GM10248 (cell line): ENCODE measurements at places on chromosomes 7 and 10.

GRCh38 chr7:44145479-44145968 lies 4.4 kb upstream of the MYL7 start:
- DNase-seq = no peak

GRCh38 chr10:102419269-102420180 lies 940 bp upstream of the PSD start:
- DNase-seq = peak; percentile 80

DNA sequence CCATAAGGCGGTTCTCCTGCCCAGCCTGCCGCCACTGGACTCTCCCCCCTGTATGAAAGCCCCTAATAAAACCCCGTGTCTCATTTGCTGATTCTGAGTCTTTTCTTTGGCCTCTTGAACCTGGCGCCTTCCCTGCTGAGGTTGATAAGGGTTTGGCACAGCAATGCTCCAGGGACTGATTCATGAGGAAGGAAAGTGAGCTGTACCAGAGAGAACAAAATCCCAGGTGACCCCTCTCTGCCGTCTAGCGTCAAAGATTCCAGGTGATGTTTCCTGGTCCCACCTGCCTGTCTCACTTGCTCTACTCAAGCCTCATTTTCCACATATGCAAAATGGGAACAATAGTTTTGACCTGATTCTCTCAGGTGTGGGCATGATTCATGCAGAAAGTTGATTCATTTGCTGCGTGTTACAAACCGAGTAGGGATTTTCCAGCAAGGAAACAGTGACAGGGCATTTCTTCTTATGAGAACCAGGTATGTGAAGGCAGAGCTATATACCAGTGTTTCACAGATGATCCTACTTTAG lies 730.6 kb upstream of the IGFBP3 start:
- no peak for DNase-seq

- no peak for DNase-seq
Observed at GRCh38 chr7:139866047-139866837, 37.2 kb downstream of the TBXAS1 start.

- DNase-seq = peak; percentile 35
Observed at GRCh38 chr7:41205600-41205999, 497.3 kb downstream of the INHBA start.

- DNase-seq = peak; percentile 15
Observed at GRCh38 chr7:45978010-45978681, 57.1 kb upstream of the IGFBP3 start.

GRCh38 chr7:93890464-93891068 lies at the start of gene TFPI2:
TFPI2 (minus strand) TSS chr7:93890753; CDS start chr7:93890678, 75 bp downstream.
- peak; percentile 42 for DNase-seq

GRCh38 chr10:35813219-35813618 lies 171.1 kb upstream of the FZD8 start:
- no peak for DNase-seq

GRCh38 chr7:132436121-132436520 lies 140.1 kb downstream of the PLXNA4 start:
- no peak for DNase-seq

GRCh38 chr10:86642021-86642420 lies 12.3 kb upstream of the OPN4 start:
- no peak for DNase-seq

GRCh38 chr7:139118234-139118804 lies 8.8 kb upstream of the ZC3HAV1 start:
- peak; percentile 51 for DNase-seq

DNA sequence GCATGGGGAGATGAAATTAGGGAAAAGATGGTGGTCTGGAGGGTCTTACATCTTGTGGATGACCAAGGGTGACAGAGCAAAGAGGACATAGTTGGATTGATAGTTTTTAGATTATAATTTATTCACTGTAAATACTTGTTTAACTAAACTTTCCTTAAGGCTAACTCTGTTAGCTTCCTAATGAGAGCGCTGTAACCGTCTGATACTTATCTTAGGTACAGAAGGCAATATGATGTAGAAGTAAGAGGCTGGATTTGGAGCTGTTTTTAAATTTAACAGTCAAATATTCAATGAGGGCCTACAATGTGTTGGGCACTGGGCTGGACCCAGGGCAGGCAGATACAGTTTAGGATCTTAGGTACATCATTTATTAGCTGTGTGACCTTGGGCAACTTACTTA lies 36.0 kb downstream of the PRKAR2B start:
- DNase-seq = no peak

DNA sequence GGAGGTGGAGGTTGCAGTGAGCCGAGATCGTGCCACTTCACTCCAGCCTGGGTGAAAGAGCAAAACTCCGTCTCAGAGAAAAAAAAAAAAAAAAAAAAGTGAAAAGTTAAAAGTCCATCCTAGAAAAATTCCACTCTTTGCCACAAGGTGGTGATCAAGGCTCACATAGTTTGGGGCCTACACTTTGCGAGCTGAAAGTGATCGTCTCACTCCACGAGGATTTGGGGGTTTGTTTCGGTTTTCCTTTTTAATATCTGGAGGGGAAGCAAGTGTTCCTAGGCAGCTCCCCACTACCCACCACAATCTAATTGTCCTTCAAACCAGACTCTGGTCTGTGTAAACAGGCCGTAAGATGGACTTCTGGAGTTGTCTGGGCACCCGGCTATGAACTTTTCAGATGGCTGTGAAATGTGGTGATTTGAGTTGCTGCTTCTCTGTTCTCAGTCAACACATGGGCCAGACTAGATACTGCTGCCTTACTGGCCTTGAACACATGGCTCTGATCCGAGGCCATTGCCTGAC lies 27.1 kb downstream of the PRLHR start:
- DNase-seq = peak; percentile 65

DNA sequence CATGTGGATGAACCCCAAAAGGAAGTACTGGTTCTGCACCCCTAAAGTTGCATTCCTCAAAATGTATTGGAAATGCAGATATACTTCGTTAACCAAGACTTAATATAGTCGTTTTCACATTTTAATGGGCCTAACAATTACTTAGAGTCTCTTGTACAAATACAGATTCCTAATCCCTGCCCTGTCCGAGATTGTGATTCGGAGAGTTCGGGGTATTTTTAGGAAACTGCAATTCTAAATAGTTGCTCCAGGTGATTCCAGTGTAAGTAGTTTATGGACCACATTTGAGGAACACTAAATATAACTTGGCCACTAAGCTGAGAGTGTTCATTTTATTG lies 830 bp downstream of the TRUB1 start:
- DNase-seq = no peak

- peak; percentile 43 for DNase-seq
Observed at GRCh38 chr10:31083765-31084184, 52.1 kb upstream of the ZNF438 start.

GRCh38 chr10:126423732-126424491 lies 35.6 kb upstream of the ADAM12 start:
- no peak for DNase-seq

GRCh38 chr7:47502240-47502877 lies 79.6 kb downstream of the TNS3 start:
- no peak for DNase-seq

DNA sequence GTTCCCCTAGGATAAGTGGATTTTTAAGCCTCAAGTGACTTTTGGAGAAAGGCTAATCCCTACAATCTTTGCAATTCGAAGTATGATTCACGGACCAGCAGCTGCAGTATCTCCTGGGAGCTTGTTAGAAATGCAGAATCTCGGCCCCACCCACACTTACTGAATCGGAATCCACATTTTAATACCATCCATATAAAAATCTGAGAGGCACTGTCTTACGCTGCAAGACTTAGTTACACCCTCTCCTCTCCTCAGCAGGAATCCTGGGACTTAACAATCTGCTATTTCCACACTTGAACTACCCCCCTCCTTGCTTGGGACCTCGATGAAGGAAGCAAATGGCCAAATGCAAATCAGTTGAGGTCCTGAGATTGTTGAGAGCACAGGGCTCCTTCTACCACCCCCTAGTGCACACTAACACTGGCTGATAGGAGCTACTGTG lies 21.0 kb downstream of the ITPRIP start:
- no peak for DNase-seq

- no peak for DNase-seq
Observed at GRCh38 chr10:82171899-82172298, 296.9 kb downstream of the NRG3 start.

- DNase-seq = no peak
Observed at GRCh38 chr7:101163279-101164070, 1.9 kb downstream of the VGF start.

DNA sequence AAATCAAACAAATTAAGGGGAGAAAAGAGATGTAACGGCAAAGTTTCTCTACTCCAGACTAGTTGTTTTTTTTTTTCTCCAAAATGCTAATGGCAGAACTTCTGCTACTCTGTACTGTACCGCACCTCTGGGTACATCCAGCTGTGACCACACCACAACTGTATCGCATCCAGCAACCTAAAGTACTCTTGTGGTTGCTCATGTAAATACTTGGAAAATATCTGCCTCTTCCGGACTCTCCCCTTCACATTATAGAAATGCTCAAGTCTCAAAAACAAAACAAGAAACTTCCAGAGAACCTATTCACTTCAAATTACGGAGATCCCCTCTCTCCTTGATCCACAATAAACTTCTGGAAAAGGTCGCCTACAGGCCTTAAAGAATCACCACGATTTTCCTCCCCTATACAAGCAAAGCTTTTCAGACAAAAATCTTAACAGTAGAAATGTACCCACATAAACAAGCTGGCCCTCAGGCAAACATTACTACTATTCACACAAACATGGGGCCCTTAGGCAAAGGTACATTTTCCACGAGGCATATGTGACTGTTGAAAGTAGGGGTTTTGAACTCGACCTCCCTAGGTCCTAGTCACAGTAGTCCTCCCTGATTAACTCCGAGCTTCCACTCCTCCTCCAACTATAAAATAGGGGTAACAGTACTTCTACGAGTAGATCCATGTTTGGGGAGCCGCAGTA lies 222.9 kb upstream of the MKLN1 start:
- no peak for DNase-seq

- DNase-seq = no peak
Observed at GRCh38 chr10:15491856-15492642, 121.0 kb upstream of the FAM171A1 start.

DNA sequence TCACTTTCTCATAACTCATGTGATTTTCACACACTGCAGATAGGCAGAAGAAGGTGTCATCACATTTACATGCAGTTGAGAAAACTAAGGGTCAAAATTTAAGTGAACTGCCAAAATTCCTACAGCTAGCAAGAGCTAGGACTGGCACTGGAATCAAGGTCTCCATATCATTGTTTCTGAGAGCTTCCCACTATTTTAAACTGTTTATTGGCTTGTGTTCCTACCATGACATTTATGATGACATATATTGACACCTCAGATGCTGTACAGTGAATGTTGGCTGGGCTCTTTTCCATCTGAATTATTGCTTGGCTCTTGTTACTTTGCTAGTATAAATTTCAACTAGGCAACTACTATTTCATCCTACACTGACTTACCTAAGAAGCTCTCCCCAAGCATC lies 2.0 kb downstream of the THSD7A start:
- no peak for DNase-seq

DNA sequence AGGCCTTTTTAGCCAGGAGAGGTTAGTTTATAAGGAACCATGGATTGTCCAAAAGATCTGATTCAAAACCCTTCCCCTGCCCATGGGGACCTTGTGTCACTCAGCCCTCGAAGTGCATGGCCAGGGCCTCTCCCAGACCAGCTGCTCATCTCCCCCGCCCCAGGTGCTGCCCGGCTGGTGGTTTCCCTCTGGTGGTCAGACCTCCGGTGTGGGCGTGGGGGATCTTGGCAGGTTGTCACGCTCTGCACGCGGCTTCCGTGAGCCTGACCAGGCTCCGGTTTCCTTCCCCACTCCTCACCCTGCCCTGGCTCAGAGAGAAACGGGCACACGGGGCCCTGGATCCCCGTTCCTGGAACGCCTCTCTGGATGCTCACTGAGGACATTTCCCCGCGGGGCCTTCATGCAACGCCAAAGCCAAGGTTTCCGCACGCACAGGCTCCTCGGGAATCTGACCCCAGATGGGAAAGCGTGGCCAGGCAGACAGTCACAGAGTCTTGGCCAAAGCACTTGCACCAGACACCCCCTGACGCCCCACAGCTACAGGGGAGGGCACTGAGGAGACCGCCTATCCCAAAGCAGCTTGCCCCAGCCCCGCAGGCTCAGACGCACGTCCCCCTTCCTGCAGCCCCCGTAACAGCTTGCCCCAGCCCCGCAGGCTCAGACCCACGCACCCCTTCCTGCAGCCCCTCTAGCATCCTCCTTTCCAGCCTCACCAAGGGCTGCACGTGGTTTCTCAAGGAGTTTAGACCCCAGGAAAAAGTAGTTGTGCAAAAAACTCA lies 7.8 kb upstream of the DIP2C start:
- peak; percentile 66 for DNase-seq

DNA sequence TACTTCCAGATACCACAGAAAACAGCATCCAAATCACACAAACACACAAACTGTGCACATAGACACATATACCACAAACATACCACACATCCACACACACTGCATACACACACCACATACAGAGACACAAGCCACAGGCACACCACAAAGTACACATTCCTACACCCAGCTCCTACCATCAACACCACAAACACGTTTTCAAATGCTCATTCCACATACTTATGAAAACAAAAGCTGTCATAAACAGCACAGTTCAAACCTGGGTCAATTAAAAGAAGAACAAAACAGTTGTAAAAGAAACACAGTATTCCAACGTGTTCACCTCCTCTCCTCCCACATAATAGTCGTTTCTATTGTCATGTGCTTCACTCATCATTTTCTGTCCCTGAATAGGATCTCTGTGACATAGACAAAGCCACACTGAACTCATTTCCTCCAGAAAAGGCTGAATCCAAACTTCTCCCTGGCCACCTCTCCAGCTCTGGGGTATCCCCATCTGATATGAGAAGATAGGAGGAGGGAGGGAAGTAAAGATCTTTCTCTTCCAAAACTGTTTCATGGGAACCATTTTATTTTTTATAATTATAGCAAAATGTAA lies 89.2 kb downstream of the CXCL12 start:
- no peak for DNase-seq

DNA sequence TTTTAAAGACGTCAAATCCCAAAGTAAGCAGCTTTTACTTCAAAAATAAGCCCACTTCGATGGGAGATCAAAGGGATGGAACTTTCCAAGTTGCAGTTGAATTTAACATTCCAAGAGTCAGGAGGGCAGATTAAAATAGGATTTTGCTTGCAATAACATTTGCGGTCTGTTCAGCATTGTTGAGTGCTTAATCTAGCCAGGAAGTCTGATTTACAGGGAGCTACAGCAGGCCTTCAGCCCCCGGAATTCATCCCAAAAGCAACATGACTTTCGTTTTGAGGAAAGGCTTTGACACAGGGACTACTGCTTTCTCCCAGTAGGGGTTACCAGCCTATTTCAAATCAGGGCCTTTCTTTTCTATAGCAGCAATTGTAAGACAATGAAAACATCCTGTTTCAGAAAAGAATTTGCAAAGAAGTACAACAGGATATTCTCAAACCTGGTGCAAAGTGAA lies 279.6 kb upstream of the PITRM1 start:
- DNase-seq = no peak

GRCh38 chr10:110865809-110866482 lies 5.8 kb upstream of the PDCD4 start:
- no peak for DNase-seq

GRCh38 chr10:96720422-96721206 lies at the start of gene PIK3AP1:
PIK3AP1 (minus strand) TSS chr10:96720514; CDS start chr10:96720394, 120 bp downstream.
- peak; percentile 89 for DNase-seq
